ENCODE measurements at places on chromosomes 2 and 18.

DNA sequence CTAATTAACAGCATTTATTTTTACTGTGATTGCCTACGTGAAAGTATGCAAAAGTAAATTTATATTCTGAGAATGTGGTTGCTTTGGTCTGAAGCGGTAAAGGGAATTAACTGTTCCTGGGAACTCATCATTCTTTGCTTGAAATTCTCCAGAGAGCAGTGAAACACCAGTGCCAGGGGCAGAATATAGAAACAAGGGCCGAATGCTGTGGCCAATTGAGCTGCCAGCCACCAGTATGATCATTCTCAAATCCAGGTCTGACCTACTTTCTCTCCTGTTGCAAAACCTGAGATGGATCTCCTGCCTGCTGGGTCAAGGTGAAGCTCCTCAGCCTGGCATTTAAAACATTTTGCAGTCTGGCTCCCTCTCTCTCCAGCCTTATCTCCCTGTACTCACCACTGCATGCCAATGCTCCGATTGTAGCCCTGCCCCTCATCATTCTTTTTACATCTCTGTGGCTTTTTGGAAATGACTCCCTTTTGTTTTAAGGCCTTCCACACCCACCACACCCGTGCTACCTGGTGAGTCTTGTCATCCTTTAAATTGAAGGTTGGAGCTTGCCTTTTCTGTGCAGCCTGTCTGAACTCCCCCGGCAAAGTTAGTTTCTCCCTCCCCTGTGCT is 94.5 kb upstream of the TMEM178A start:
- DNase-seq = peak; percentile 8

DNA sequence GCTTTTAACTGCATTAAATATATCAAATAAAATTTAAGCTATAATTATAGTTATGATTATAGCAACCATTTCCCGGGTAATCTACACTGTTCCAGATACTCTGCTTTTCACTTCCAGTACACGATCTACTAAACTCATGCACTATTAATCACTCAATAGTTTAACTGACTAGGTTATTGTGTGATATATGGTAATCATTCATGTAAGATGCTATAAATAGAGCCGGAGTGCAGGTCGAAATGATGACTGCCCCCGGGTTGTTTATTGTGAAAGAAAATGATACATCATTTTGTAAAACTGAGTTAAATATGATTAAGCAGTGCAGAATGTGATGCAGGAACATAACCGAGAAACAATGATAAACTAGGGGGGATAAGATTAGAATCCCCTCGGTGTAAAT is 434.6 kb upstream of the DSEL start:
- DNase-seq = no peak

- no peak for DNase-seq
Observed at GRCh38 chr18:63287691-63288220, 31.8 kb downstream of the BCL2 start.

DNA sequence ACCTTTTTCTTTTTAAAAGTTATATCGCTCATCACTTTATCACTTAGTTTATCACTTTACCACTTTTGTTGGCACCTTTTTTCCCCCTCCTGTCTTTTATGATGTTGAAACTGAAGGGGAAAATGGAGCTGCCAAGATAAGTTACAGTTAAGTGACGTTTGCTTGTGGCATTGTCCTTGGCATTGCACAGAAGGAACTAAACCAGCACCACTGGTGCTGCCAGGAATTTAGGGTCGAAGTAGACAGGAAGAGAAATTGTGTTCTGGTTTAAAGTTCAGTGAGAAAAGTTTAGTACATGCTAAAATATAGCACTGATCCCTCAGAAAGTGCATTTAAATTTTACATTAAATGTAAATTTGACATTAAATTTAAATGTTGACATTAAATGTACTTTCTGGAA is 49.9 kb downstream of the MYO1B start:
- no peak for DNase-seq
